Neuronal stem cell (in vitro differentiated cells): ENCODE measurements at places on chromosomes 6 and 20.

- H3K4me1 ChIP-seq = no peaks in the 10 kb centered on the region
- no peak overlapping the region for H3K27ac ChIP-seq
- H3K4me3 ChIP-seq = no peak overlapping the region
- DNase-seq = no peak
Observed at GRCh38 chr6:72987301-72987700, 238.0 kb downstream of the KHDC1L start.

DNA sequence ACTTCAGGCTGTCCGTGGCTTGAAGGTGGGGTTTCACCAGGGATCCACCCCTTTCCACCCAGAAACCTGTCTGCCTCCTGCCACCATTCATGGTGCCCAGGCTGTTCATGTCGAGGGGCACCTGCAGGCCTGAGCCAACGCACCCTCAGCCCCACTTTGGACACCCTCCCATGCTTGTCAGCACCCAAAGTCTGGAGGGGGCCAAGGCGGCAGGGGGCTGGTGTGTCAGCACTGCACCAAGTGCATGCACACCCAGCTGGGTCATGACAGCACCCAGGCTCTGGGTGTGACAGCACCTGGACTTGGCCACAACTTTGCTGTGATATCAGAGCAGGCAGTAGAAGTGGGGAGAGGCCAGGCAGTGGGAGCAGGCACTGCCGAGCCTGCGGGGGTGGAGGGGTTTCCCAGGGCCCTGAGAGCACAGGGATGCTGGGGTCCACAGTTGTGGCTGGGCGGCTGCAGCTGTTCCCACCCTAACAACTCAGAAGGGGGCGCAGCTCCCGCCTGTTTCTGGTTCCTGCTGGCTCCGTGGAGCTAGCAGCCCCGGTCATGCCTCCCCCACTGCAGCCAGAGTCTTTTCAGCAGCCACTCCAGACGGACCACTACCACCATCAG, 33.3 kb upstream of the GRM4 start:
- H3K27ac ChIP-seq = no peak overlapping the region
- no peak for DNase-seq
- H3K27me3 ChIP-seq = no peaks in the 10 kb centered on the region
- H3K4me3 ChIP-seq = peak overlapping the region; percentile 64
- no peaks in the 10 kb centered on the region for H3K36me3 ChIP-seq
- H3K4me1 ChIP-seq = no peaks in the 10 kb centered on the region

GRCh38 chr20:23331450-23332350, 18.9 kb upstream of the NXT1 start:
- no peak for DNase-seq
- no peaks in the 10 kb centered on the region for H3K4me1 ChIP-seq
- no peak overlapping the region for H3K4me3 ChIP-seq
- H3K27ac ChIP-seq = no peak overlapping the region

- H3K4me1 ChIP-seq = no peaks in the 10 kb centered on the region
- no peaks in the 10 kb centered on the region for H3K27me3 ChIP-seq
- H3K27ac ChIP-seq = no peak overlapping the region
- H3K4me3 ChIP-seq = no peak overlapping the region
- no peaks in the 10 kb centered on the region for H3K36me3 ChIP-seq
Observed at GRCh38 chr6:143205991-143206390, 145.3 kb downstream of the AIG1 start.

DNA sequence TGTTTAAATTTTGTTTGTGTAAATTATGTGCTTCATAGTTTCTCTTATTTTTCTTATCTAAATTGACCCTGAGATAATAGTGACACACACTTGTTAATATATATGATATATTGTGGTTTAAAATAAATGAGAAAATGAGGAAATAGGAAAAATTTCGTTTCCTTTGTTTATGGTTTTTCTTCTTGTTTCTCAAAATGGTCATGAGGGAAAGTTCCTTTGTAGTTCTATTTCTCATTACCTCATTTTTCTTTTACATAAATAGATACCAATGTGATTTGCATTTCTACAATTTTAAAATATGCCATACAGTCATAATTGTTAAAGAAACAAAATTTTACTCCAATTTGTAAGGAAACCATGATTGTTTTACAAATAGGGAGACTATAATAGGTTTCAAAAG, 9.2 kb downstream of the OR2A4 start:
- no peaks in the 10 kb centered on the region for H3K27me3 ChIP-seq
- H3K4me1 ChIP-seq = no peaks in the 10 kb centered on the region
- no peak for DNase-seq
- no peak overlapping the region for H3K27ac ChIP-seq
- H3K36me3 ChIP-seq = no peaks in the 10 kb centered on the region
- no peak overlapping the region for H3K4me3 ChIP-seq

DNA sequence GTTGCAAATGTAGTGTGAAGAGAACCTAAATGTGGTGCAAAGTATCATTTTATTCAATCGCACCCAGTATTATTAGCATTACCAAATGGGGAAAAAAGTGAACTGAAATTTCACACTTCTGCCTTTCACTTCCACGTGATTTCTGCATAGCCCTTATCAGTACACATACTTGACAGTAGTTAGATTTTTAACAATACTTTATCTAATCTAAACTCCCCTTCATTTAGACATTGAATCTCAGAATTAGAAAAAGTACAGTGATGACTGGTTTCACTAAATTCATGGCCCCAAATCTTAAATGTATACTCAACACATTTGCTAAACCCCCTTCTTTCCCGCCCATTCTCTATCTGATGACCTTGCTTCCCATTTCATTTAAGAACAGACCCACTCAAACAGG, 14.3 kb downstream of the STX7 start:
- no peak overlapping the region for H3K4me3 ChIP-seq
- H3K36me3 ChIP-seq = peaks cover 4% of the 10 kb centered on the region
- no peaks in the 10 kb centered on the region for H3K4me1 ChIP-seq
- DNase-seq = no peak
- H3K27me3 ChIP-seq = no peaks in the 10 kb centered on the region
